ENCODE measurements at places on chromosomes 7 and 10.

DNA sequence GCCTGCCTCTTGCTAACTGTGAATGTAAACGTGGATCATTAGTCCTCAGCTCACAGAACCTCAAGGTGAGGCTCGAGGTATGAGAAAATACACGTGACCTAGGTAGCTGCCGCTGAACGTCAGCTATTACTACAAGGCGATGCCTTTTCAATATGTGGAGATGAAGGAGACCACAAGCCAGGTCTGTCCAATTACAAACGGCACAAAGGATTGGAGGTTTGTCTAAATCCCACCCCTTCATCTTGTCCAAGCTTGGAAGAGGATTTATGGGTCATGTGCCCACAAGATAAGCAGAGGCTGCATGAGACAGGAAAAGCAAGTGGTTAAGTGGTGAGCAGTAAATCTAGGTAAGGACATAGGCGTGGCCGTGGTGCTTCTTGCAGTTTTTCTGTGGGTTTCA is 3.4 kb downstream of the H2BK1 start:
- no peak for DNase-seq

- DNase-seq, result no peak
These were observed 43.6 kb downstream of the ANKRD61 start for GRCh38 chr7:6074612-6075380.

- DNase-seq, result no peak
These were observed 47.7 kb upstream of the COMMD3 start for GRCh38 chr10:22268503-22268902.

- peak; percentile 24 for DNase-seq
These were observed 36.7 kb upstream of the PRPS1L1 start for GRCh38 chr7:18064242-18064838.
